ENCODE measurements at places on chromosomes 5 and 9.

- no peak for DNase-seq
These were observed 30.7 kb downstream of the DHX29 start for GRCh38 chr5:55276771-55277170.

GRCh38 chr9:98538203-98538602 is 170.5 kb downstream of the GABBR2 start:
- no peak for DNase-seq

- no peak for DNase-seq
These were observed 234.1 kb downstream of the AUH start for GRCh38 chr9:91127653-91128052.

GRCh38 chr5:13945271-13945670 is 783 bp upstream of the DNAH5 start:
- DNase-seq: no peak

DNA sequence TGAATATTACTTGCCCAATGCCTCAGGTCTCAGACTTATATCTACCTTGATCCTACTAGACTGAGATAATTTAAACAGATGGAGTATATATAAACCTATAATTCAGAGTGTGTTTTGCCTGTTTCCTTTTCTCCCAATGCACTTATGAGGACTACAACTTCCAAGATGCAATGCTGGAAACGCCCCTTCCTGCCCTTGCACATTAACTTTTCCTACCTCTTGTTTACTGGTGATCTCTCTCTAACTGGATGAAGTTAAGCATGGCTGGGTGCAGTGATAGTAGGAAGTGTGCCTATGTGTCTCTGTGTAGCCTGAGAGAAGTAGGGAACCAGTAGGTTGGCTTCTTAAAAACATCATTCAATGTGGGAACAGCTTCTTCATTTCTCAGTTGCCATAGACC is 115.2 kb downstream of the SVEP1 start:
- no peak for DNase-seq

DNA sequence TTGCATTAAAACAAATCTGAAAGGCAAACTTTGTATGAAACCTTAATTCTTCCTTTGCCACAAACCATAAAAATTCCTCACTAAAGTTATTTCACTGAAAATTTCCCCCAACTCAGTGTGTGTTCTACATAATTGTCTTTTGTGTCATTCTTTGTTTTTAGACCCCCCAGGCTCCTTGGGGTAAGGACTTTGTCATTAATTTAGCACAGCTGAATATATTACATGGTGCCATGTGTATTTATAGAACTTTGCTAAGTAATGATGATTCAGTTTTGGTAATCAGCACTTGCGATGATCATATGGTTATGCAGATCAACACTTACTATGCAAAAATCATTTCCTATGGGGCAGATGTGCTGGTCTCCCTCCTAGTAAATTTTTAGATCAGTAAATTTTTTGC is 712.1 kb upstream of the MEF2C start:
- DNase-seq: peak; percentile 84

- DNase-seq: peak; percentile 66
These were observed 71.2 kb downstream of the RAPGEF1 start for GRCh38 chr9:131668439-131669268.

- no peak for DNase-seq
These were observed 54.6 kb downstream of the AHRR start for GRCh38 chr5:375921-376798.

GRCh38 chr5:132829742-132830435 is 558 bp downstream of the SHROOM1 start:
- no peak for DNase-seq

DNA sequence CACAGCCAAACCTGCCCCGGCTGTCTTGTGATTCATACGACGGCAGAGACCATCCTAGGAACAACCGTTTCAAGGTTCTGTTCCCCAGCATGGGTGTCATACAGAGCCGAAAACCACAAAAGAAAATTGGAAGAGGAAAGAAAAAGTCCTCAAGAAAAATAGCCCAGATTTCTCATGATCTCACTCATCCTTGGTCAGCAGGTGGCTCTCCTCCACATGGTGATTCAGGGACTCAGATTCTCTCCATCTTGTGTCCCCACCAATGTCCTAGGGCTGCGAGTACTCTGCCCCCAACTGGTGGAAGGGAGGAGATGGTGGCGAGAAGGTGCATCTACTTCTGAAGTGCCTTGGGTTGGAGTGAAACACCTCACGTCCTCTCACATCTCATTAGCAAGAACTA is 25.6 kb downstream of the PDZD2 start:
- DNase-seq: peak; percentile 86

- no peak for DNase-seq
These were observed 115.9 kb downstream of the ACTBL2 start for GRCh38 chr5:57366744-57367143.

DNA sequence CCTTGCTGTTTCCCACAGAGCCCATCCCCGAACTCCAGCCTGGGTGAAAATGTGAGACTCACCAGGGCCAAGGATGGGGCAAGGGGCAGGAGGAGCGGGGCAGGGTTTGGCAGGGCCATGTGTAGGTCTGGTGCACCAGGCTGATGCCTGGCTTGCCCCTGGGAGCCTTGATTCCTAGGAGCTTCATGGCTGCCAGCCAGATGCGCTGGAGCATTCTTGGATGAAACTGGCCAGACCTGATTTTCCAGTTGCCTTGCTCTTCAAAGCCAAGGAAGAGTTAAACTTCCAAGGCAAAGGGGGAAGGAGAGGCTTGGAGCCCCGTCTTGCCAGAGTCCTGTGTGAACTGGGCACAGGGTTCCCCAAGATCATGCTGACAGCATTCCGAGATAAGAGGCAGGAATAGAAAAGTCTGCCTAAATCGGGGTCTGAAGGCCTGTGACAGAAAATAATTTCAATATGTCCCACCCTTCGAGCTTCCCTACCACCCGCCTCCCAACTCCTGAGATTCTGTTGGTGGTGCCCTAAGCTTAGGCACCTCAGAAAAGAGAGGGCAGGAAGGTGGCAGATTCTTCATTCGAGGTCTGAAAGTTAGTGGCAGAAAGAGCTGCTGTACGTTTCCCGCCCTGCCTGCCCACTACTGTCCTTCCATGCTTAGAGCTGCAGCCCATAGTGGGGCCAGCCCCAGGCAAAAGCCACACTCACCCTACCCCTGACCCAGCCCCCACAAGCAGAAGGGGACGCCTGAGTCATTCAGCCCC is 20.4 kb downstream of the FAT2 start:
- no peak for DNase-seq

DNA sequence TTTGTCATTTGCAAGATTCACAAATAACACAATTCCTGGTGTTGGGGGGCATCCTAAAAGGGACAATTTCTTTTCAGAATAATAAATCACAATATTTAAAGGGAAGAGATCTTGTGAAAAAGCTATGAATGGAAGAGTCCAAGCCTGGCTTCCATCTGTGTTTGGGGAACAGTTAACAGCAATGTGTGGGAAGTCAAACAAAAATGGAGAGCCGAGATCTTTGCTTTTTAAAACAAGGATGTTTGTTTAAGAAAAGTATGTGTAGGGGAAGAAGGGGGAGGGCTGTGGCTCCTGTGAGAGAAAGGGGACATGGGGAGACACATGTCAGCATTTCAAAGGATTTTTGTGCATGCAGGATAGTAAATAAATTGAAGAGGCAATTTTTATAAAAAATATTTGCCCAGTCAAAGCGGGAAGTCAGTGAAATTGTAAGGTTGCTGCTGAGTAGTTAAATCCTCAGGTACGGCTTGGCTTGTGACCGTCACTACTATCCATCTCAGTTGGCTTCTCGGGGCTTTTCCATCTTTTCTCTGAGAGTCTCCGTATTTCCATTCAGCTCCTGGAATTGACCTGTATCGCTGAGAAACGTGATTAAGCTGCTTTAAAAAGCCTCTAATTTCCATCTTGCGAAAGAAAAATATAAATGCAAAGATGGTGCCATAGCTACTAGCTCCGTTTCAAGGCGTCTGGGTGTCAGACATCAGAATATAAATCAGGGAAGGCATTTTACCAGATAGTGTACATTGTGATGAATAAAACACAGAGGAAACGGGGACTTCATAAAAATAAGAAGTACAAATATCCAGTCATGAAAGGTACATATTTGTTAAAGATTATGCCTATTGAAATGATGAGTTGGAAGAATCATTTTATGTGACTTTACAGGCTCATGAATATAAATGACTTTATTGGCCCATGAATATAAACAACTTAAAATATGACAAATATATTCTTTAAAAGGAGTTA is 52.9 kb upstream of the VCAN start:
- DNase-seq: no peak

DNA sequence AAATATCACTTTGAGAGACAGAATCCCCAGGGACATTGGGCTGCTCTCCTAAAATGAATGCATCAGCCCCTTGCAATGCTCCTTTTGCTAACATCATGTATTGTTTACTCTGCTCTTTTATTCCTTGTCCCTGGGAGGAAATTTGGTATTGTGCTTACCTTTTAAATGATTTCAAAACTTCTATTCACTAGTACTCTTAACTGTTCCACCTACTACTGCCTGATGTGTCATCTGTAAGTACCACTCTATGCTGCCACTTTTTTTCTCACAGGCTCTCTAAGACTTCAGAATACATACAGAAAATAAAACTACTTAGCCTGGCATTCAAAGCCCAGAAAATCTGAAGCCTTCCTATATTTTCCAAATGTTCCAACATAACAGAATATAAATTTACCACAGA is 667.2 kb downstream of the BRINP1 start:
- DNase-seq: no peak

GRCh38 chr5:97476852-97477534 is 293.9 kb upstream of the RIOK2 start:
- no peak for DNase-seq

DNA sequence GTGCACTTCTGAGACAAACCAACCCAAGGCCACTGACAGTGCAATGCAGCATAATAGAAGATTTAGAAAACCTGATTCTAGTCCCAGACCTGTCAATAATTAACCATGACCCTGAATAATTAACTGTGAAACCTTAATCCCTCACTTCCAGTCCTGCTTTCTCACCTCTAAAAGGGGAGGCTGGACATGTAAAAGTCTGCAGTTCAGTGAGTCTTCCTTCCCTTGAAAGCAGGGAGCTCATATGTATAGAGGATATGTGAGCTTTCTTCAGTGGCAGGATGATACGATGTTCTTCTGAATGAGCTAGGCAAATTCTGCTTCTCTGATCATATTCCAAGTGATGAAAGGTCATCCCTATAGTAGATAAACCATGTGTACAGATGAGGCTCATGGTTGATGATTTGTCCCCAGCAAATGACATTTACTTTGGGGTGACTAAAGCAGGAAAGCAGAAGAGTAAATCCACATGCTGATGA is 2.9 kb downstream of the KCNV2 start:
- DNase-seq: no peak

DNA sequence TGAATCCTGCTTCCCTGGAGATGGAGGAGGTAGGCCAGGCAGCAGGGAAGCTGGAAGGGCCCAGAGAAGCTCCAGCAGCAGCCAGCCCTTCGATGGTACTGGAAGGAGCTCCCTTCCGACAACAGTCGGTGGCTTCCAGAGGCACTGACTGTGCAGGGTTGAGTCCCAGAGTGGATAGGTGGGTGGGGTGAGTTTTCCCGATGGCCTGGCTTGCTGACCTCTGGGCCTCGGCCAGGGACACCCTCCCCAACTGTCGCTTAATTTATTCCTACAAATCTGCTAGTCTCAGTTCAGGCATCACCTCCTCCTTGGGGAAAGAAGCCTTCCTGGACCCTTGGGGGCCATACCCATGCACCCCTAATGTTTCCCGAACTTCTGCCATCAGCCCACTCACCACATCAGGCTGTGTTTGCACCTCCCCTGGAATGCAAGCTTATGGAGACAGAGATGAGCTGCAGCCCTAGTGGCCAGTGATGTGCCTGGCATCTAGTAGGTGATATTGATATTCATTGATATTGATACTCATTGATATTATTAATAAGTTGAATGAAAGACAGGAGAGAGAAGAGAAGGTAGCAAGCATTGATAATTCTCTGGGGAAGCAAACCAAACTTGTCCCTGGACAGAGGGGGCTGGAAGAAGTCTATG is 104.6 kb upstream of the BOD1 start:
- no peak for DNase-seq

DNA sequence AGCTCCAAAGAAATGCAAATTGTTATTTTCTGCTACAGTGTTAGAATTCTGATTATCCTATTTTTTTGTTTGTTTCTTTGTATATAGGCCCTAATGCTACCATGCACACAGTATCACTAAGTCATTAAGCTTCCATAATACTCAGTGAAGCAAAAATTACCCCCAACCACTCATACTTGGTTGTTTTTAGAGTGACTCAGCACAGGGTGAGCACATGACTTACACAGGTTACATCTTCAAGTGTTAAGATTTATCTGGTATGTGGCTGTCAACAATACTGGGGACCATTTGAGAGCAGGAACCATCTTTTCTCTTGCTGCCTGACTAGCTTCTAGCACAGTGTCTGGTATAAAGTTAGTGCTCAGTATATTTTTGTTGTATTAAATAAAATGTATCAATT is 255.8 kb upstream of the SLC24A2 start:
- DNase-seq: no peak

DNA sequence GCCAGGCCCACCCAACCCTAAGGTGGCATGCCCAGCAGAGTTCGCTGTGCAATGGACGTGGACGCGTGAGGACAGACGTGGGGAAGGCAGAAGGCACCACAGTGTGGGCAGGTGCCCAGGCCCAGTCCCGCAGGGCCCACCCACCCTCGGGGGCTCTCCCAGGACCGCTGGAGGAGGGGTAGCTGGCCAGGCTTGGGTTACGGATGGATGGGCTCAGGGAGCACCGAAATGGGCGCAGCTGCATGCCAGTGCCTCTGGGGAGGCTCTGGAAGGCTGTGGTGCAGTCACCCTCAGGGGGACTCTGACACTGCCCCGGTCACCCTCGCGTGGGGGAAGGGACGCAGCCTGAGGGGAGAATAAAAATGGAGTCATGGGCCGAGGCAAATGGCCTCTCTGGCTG is 9.6 kb upstream of the GPSM1 start:
- no peak for DNase-seq

DNA sequence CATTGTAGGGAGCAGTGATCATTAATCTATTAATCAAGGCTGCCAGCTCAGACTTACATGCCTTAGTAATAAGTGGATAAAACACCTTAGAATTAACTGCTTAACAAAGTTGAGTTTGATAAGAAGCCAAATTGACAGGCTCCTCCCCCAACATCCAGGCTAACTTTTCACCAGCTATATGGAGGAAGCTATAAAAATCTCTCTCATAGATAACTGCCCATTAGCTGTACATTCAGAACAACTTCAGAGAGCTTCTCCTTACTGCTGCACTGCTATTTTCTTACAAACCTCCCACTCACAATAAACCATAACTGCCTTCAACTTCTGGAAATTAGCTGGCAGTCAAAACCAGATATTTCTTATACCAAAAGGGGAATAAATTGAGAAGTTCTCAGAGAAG is 364.1 kb downstream of the PRELID2 start:
- DNase-seq: no peak
